ENCODE measurements at places on chromosomes 11 and 22. TPM values are rescaled to one million over a fixed set of nuclear protein-coding genes. Genes with fewer than 3 reads are reported as not detected.

Gene DENND6B
- 0.66 TPM for total RNA-seq

Gene HBB
- not detected for total RNA-seq

Gene NAALADL1
- not detected for total RNA-seq

Gene DAGLA
- total RNA-seq: 0.98 TPM

Gene MYO7A
- 0.48 TPM for total RNA-seq

Gene HTR3A
- not detected for total RNA-seq

Gene BTG4
- not detected for total RNA-seq

Gene OR4D5
- not detected for total RNA-seq

Gene PLEKHA7
- 1.7 TPM for total RNA-seq

Gene PIK3IP1
- total RNA-seq: 2.3 TPM

Gene MMP1
- 4.6 TPM for total RNA-seq

Gene SLC17A6
- not detected for total RNA-seq

Gene LUZP2
- total RNA-seq: not detected

DNA sequence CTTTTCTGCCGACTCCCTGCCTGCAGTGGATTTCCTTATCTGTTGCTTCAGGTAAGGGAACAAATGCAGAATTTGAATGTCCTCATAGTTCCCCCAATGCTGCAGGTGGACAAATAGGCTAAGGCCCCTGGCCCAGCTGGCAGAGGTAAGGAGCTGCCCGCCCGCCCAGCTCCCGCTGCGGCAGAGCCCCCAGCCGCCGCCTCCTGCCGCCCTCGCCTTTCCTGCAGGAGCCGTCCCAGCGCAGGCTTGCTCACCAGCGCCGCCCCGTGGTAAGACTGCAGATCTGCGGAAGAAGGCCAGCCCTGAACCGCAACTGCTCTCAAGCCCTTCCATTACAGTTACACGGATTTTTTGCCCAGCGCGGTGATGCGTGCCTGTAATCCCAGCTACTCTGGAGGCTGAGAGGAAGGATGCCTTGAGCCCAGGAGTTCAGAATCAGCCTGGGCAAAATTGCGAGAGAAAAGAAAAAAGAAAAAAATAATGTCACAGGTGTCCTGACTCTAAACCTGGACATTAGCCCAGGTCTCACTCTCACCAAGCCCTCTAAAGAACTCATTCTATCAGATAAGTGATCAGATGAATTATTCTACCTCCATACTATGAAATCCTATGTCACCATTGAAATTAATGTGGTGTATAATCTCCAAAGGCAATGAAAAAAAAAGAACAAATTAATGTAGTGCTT lies 51.2 kb upstream of the EMID1 start:
- peak; percentile 82 for DNase-seq

- no peak for DNase-seq
Measured at GRCh38 chr11:116422556-116422955, 350.2 kb downstream of the BUD13 start.

GRCh38 chr11:103047837-103048236 lies 44.1 kb downstream of the DCUN1D5 start:
- DNase-seq: no peak

DNA sequence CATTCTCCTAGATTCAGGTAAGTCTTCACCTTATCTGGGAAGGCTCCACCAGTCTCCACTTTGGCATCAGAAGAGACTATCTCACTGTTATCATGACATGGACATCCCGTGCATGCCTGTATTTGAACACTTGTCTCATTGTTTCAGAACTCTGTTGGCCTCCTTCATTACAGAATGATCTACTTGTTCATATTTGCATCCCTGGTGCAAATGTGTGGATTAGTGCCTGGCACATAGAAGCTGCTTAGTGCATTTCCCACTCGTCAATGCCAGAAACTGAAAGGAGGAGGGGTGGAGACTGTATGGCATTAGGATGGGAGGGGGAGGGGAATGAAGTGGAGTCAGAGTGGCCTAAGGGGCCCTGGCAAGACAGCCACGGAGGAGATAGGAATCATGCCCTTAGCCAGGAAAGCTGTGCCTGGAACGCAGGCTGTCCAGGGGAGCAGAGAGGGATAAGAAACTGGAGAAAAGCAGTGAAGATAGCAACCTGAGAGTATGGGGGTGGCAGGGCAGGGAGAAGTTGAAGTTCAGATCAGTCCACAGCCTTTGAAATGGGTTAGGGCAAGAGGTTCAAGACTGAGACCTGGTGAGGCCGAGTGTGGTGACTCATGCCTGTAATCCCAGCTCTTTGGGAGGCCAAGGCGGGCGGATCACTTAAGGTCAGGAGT lies 53.8 kb upstream of the CAPRIN1 start:
- DNase-seq: peak; percentile 54

DNA sequence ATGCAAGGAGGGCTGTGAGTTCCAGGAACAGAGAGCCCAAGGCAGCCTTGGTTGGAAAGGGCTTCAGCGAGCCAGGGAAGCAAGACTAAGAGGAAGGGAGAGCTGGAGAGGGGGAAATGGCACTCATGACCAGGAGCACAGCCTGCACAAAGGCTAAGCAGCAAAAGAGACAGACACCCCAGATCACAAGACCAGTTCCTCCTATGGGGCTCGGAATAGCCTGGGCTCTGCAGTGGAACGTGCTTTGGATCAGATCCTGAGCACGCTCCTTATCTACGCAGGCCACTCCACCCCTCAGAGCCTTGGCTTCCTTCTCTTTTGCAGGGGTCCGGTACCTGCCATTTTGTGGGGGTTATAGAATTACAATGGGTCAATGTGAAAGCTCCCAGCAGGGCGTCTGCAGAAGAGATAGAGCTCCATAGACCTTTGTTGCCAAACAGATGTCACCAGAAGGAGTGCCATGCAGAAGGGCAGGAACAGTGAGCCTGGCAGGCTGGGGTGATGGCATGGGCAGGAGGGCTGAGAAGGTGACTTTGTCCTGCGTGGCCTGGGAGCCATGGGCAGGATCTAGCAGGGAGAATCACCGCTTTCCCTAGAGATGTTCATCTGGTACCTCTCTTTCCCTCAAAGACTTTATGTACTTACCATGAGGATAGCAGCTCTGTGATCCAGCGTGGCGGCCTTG lies 33.8 kb downstream of the ZC3H7B start:
- no peak for DNase-seq

DNA sequence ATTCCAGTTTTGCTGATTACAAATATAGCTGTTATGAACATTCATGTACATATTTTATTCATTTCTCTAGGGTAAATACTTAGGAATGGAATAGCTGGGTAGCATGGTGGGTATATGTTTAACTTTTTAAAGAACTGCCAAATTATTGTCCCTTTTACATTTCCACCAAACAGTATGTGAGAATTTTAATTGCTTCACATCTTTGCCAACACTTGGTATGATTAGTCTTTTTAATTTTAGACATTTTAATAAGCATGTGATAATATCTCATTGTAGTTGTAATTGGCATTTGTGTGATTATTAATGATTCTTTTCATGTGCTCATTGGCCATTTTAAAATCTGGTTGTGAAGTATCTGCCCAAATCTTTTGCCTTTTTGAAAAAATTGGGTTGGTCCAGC lies 72.6 kb upstream of the SORL1-AS1 start:
- DNase-seq: no peak

- no peak for DNase-seq
Measured at GRCh38 chr11:9525116-9525515, 48.4 kb upstream of the WEE1 start.

DNA sequence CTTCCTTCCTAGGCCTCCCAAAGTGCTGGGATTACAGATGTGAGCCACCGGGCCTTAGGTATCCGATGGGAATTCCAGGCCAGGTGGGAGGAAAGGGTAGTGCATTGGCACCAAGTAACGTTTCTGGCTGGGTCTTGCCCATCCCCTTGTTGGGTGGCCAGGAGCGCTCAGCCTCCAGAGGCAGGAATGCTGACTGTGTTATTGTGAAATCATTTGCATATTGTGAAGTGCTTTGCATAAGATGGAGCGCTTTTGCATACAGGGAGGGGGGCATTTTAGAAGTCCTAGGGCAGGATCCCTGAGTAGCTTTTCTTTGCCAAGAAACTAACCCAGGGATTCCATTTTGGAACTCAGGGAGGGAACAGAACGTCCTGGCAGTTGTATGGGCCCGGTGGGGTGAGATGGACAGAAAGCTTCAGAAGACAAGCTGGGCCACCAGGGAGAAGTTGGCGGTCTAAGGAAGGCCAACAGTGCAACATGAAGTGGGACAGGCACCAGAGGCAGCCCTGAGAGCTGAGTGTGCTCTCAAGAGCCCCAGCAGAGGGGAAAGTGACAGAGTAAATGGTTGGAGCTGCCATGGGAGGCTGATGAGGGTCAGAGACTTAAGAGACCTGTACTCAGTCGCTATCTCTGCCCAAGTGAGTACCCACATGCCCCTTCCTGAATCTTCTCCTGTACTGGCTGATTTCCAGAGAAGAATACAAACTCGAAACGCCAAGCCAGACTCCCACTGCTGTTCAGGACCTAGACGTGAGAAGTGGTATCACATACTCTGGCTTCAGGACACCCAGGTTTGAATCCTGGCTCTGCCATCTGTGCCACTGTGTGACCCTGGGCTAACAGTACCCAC lies 1.3 kb upstream of the SLC39A13 start:
- no peak for DNase-seq

DNA sequence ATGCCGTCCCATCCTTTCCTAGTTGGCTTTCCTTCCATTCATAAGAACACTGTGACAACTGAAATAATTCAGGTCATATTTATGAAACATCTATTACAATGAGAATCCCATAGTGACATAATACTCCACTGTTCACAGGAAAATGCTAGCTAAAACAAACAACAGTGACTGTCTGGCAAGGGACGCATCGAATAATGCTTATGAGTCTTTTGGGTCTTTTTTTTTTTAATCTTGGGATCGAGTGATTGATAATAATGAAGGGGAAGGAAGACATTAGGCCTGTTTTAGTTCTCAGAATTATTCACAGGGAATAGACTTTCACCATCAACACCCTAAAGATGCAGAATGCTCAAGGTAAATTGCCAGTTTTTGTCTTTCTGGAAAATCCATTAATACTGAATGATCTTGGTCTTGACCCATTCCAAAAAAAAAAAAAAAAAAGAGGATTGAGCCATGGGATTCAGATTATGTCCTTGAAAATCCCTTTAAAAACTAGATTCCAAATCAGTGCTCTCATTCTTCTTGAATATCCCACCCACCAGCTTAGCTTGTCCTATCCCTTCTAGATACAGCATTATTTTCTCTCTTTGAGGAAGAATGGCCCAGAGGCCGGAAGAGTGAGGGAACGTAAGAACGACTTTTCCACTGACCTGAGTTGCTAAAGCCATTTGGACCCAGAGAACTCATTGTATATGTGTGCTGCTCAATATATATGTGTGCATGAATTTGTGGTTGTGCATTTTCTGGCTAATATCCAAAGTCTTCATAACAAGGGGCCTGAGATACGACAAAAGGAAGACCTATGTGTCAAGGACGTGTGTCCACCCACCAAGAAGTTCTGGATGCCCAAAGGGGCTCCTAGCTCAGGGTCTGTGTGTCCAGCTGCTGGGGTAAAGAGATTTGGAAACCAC lies 35.2 kb upstream of the CREB3L1 start:
- DNase-seq: no peak

DNA sequence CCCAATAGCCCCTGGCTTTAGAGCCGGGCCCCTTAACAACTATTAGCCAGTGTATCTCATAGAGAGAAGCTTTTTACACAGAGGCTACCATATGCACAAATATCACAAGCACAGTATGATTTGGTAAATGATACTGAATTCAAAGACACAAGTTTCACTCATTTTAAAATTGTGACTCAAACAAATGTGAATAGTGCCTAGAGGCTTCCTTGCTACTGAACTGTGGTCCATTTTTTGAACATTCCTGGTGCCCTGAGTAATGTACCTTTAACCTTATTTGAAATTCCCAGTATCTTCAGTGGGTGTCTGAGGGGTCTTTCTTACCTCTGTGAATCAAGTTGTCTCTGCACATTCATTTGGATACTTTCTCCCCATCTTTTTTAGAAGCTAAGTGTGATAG lies 156.2 kb downstream of the MAML2 start:
- no peak for DNase-seq

GRCh38 chr22:38694049-38694448 lies 6.7 kb downstream of the JOSD1 start:
- no peak for DNase-seq

DNA sequence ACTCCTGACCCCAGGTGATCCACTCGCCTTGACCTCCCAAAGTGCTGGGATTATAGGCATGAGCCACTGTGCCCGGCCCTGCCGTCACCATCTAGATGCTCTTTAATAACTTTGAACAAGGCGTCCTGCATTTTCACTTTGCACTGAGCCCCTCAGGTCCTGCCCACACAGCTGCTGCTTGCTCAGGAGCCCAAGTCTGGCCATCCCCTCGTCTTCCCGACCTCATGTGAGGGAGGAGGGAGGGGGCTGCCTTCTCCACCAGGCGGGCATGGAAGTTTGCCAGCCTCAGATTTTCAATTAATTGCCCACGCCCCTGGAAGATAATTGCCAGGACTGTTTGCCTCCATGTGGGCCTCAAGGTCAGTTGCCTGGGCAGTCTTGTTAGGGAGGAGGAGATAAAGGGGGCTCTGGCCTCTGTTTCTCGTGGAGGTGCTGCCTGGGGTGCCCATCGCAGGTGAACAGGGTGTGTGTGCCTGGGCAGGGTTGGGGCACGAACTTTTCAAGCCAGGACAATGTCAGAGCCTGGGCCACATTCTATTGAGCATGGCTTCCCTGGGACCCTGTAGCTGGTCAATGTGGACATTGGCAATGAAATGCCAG lies 27.9 kb upstream of the MYEOV start:
- no peak for DNase-seq

DNA sequence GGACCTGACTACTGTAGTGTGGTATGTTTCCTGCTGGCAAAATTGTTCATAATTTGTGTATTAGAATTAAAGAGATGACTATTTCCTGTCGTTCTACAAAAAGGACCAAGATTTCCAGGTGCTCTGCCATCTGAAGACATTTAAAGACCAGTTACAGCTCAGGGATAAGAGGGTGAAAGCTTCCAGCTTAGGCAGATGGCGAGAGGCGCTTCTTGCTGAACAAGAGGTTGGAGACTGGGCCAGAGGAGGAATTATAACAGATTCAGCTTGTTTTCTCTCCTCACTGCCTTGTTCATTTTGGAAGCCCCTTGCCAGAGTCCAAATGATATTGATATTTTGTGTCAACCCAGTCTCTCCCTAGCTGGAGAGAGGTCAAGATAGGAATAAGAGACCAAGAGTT lies 23.1 kb upstream of the NNMT start:
- no peak for DNase-seq

DNA sequence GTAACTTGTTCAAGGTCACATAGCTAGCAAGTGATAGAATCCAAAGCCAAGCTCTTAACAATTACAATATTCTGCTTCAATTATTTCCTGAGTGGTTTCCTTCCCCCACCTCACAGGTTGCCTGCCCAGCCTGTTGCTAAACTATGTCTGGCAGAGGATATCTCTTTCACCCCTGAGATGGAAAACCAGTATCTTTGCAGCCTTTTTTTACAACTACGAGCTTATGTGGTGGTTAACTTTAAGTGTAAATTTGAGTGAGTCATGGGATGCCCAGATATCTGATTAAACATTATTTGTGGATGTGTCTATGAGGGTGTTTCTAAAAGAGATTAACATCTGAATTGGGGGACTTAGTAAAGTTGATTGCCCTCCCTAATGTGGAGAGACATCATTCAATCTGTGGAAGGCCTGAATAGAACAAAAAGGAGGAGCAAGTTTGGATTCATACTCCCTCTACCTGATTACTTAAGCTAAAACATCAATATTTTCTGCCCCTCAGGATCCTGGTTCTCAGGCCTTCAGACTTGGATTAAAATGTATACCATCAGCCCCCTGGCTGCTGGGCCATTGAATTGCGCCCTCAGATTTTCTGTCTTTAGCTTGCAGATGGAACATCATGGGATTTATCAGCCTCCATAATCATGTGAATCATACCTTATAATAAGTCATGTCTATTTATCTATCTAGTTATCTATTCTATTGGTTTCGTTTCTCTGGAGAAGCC lies 911.9 kb downstream of the METTL15 start:
- peak; percentile 37 for DNase-seq
